ENCODE measurements at places on chromosomes 11 and 22. TPM values are rescaled to one million over a fixed set of nuclear protein-coding genes. Genes with fewer than 3 reads are reported as not detected.

OR2AG2 gene
- 0.07 TPM for polyA plus RNA-seq

OR5P2 gene
- polyA plus RNA-seq = 0.13 TPM

CYP2D6 gene
- 6.2 TPM for polyA plus RNA-seq

CDKN1C gene
- 90.1 TPM for polyA plus RNA-seq

CCDC73 gene
- polyA plus RNA-seq = 0.43 TPM

SMDT1 gene
- polyA plus RNA-seq = 90.7 TPM

MS4A12 gene
- not detected for polyA plus RNA-seq

PITPNB gene
- 79.5 TPM for polyA plus RNA-seq

OVOL1 gene
- 11.0 TPM for polyA plus RNA-seq

POTEH gene
- polyA plus RNA-seq = not detected

MFNG gene
- polyA plus RNA-seq = 9.7 TPM

GLYAT gene
- 151 TPM for polyA plus RNA-seq

BATF2 gene
- 3.2 TPM for polyA plus RNA-seq

P2RY2 gene
- polyA plus RNA-seq = 0.58 TPM

CRACR2B gene
- polyA plus RNA-seq = 9.9 TPM

ENTHD1 gene
- not detected for polyA plus RNA-seq

IRAG1 gene
- 12.0 TPM for polyA plus RNA-seq

OSM gene
- not detected for polyA plus RNA-seq

PIH1D2 gene
- polyA plus RNA-seq = 12.6 TPM

ETS1 gene
- 75.5 TPM for polyA plus RNA-seq

NRIP3 gene
- polyA plus RNA-seq = 1.0 TPM

NUDT8 gene
- 3.8 TPM for polyA plus RNA-seq

ZNF214 gene
- polyA plus RNA-seq = 14.0 TPM

PHOX2A gene
- polyA plus RNA-seq = not detected

HIC2 gene
- 9.7 TPM for polyA plus RNA-seq

APOBEC3F gene
- polyA plus RNA-seq = 8.5 TPM
